Hematopoietic multipotent progenitor cell (in vitro differentiated cells): ENCODE measurements at places on chromosomes 7 and 10.
A peak's percentile ranks its signal among the peaks of the same experiment; 100 is the strongest.

DNA sequence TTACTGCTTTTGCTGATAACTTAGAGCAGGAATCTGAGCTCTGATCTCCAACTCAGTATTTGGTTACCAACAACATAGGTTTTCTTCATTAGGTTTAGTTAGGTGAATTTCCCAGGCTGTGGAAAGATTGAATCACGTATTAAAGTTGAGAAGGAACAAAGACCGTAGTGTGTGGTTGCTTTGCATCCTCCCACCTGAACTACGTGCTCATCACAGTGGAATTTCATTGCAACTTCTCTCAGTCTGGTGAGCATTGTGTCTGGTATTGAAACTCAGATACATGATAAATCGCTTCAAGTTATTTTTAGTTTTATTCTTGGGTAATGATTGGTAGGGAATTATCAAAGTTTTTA lies 139.4 kb upstream of the AKR1E2 start:
- DNase-seq = no peak

DNA sequence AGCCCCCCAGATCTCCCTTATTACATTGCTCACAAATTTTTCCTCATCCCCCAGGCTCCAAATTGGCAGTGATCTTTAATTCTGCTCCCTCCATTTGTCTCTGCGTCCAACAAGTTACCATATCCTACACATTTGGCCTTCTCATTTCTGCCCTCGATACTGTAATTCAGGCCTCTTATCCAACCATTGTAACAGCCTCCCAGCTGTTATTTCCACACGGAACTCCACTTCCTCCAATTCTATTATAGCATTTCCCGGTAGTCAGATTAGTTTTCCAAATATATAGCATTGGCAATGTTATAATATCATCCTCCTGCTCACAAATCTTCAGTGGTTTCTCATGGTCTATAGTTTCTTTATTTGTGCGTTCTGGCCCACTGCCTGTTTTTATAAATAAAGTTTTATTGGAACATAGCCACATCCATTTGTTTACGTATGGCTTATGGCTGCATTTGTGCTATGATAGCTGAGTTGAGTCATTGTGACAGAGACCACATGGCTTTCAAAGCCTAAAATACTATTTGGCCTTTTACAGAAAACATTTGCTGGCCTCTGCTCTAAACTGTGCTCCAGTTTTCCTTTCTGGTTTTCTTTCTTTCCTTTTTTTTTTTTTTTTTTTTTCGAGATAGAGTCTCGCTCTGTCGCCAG lies 126.5 kb upstream of the ZNF438 start:
- DNase-seq = no peak

DNA sequence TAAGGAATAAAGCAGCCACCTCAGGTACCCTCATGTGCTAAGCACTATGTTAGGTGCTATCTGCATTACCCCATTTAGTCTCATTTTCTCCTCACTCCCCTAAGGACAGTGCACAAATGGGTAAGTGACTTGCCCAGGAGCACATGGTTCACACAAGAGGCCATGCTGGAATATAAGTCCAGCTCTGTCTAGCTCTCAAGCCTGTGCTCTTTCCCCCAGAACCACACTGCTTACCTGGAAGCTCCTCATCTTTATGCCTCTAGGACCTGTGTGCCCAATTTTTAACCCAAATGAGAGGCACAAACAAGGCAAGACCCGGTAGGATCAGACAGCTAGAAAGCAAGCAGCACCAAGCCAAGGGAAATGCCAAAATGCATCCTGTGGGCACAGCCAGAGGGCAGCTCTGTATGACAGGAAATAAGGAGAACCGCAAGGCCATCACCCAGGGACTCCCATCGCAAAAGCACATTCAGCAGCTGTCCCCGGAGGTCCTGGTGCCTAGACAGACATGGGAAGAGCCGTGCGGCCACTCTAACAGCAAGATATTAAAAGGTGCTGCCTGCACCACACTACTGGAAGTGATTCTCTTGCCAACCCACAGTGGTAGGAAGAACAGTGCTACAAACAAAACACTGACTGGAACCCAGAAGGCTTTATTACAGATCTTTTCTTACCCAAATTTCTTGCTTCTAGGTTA lies 88.1 kb downstream of the GSAP start:
- peak; percentile 31 for DNase-seq

GRCh38 chr7:16847381-16847860 lies 34.4 kb downstream of the AGR3 start:
- no peak for DNase-seq

DNA sequence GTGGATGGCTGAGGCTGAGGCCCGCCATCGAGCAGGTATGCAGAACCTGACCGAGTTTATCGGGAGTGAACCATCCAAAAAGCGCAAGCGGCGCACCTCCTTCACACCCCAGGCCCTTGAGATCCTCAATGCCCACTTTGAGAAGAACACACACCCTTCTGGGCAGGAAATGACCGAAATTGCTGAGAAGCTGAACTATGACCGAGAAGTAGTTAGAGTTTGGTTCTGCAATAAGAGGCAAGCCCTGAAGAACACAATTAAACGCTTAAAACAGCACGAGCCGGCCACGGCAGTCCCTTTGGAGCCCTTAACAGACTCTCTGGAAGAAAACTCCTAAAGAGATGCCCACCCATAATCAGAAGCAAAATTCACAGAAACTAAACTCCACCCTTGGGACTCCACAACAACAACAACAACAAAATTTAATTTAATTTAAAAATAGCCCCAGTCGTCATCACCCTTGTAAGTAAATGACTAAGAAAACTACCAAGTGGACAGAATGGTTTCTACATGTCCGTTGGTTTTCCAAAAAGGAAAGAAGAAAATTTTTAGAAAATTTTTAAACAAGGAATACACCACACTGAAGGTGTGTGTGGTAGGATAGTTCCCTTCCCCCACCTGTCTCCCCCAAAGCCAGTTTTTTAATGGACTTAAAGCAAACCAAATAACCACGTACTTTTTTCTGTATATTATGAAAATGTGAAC lies 101.7 kb upstream of the YAE1 start:
- no peak for DNase-seq

DNA sequence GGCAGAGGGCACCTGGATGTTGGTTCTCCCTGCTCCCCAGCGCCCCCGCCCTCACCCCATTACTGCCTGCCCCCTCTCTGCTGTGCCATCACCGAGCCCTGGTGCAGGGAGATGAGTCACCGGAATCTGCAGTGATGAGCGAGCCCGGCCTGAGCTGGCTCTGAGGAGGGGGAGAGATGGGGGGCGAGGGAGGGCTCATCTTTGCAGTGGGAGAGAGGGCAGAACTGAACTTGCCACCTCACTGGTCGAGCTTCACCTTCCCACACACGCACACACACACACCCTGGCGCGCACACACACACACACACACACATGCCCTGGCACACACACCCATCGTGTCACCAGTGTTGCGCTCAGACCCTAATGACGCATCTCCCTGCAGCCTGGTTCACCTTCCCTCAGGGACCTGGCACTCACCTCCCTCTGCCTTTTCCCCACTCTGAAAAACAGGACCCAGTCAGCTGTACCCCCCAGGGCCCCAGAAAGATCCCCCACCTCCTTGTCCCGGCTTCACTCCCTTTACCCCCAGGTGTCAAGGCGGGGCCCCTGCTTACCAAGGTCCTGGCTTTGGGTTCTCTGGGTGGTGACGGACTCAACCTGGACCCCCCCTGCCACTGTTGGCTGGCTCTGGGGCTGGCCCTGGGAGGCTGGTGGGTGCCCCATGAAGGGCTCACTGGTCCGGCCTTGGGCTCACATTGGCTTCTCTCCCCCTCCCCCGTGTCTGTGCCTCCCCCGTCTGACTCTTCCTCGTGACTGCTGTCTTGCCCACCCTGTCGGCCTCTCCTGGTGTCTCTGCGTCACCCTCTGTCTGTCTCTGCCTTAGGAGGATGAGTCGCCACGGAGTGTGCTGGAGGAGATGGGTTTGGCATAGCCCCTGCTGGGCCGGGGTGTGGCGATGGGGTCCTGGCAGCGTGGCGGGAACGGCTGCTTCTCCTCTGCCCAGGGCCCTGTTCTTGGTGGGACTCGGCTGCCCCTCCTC lies 5.4 kb downstream of the VGF start:
- no peak for DNase-seq

- no peak for DNase-seq
Observed at GRCh38 chr7:127066974-127067373, 185.8 kb downstream of the GRM8 start.

- no peak for DNase-seq
Observed at GRCh38 chr10:97813311-97813710, 36.3 kb upstream of the GOLGA7B start.

DNA sequence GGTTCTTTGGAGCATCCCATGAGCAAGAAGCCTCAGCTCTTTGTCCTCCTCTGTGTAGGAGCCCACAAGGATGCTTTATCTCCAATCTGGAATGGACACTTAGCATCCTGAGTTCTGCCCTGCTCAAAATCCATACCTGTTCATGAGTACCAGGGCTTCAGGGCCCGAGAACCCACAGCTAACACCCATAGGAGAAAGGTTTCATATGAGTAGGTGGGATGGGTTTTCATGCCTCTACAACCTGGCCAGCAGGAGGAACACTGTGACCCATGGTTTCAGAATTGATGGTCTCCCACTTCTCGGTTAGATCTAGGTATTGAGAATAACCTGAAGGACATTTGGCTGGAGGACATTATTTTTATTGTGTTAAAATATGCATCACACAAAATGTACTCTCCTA lies 57.8 kb downstream of the TBXAS1 start:
- no peak for DNase-seq

DNA sequence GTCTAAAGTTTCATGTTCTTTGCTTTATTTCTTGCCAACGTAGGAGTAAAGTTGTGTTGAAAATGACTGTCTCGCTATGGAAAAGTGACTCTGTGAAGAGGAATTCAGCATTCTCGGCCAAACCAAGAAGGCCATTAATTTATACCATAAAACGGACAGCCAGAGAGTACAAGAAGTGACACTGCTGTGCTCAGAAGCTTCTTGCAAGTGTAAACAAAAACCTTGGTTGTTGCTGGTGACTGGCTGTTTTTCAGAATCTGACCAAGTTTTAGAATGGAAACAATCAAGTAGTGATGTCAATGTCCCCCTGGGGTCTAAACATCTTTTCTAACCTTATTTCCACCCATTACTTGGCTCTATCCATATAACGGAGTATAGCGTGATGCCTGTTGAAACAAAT lies 201.9 kb downstream of the INHBA start:
- no peak for DNase-seq

GRCh38 chr10:14586901-14587300 lies 187.8 kb downstream of the FAM107B start:
- no peak for DNase-seq

GRCh38 chr10:94402843-94403379 lies 570 bp downstream of the TBC1D12 start:
- DNase-seq = no peak

GRCh38 chr7:18469316-18469715 lies 26.2 kb upstream of the HDAC9 start:
- no peak for DNase-seq

DNA sequence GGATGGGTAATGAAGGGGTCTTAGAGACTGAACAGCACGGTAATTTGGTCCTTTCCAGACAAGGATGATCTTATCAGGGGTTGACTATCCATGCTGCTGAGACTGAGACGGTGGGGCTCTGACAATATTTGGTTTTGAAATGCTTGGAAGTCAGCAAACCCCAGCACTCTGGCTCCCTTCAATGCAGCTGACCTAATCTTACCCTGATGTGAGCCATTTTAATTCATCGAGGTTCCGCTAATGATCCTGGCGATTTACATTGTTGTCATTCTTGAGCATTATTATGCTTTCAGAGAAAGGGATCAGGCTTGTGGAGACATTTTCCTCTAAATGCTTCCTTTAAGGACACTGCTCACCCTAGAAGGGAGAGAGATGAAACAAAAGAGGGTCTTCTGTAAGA lies 114.6 kb upstream of the BMPER start:
- no peak for DNase-seq

DNA sequence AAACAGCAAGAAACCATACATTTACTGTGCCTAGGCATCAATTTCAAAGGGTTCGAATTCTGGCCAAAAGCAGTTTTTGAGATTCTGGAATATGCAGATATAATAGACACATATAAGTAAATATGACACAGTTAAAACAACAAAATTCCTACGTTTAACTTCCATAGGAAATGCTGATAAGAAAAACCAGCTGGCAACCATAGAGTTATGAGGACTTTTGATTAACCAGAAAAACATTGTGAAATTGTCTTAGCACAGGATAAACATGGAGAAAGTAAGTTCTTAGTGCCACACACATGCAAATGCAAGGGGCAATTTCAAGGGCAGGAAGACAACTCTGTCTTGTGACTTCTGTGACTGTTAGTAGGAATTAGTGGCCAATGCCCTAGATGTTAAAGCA lies 702.1 kb downstream of the TNS3 start:
- DNase-seq = no peak

DNA sequence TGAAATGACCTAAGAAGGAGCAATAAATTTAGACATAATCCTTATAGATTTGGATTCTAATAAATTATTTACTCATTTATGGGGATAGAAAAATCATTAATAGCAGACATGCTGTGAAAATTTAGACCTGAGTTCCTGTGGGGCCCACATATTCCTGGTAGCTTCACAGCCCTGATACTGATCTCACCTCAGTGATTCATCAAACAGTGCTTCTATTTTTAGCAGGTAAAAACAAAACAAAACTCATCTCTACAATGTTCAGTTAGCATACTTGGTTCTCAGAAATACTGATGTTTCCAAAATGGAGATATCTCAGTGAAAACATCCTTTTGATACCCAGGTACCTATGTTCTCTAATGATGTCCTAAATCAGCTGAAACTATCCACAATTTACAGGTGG lies 841.1 kb upstream of the SORCS1 start:
- no peak for DNase-seq

- DNase-seq = peak; percentile 63
Observed at GRCh38 chr10:64648915-64649314, 1127.7 kb downstream of the REEP3 start.

DNA sequence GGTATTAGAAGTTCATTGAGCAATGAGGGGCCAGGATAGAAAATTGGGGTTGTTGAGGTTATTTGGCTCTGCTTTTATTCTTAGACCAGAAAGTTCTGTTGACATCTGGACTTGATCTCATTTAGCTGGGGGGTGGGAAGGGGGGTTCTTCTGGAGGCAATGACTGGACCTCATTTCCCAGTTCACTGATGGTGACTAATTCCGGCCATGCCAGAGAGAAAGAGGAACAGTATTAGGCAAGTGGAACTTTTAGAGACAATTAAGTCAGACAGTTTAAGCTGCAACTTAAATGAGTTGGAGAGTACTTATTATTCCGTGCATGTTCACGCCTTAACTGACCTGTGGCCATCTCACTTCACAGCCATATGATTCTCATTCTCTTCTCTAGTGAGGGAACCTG lies 512.5 kb downstream of the REEP3 start:
- DNase-seq = no peak
